ENCODE measurements at places on chromosomes 12 and 14.

DNA sequence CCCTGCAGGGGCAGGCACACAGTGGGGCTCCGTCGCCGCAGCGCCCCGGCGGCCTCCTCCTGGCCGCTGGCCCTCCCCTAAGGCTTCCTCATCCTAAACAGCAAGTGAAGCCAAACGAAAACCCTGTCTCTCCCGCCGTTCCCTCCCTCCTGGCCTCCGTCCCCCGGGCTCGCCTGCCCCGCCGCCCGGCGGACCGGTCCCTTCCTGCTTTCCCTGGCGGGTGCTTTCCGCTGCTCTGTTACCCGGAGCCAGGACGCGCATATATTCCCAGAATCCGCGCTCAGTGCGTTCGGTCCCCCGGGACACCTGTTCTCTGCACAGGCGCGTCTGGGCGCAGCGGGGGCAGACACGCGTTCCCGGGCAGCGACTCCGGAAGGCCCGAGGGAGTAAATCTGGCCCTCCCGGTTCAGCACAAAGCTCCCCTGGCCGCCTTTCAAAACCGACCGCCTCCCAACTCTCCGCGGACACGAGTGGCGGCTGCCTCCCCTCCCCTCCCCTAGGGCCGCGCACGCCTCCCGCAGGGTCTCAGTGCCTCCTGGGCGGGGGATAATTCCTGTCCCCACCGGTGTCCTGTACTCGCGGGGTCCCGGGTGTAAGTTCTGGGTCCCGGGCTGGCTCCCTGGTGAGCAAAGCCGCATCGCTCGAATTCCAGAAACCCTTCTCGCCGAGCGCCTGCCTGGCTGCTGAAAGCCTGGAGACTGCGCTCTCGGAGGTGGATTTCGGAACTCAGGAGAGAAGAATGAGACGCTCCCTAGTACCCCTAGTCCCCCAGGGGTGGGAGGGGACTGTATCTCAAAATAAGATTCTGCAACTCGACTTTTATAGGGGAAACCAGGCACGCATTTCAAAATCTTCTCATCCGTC is 21.4 kb upstream of the CEP170B start:
- peak; percentile 33 for DNase-seq

GRCh38 chr12:53667080-53667479 is 8.8 kb downstream of the ATP5MC2 start:
- DNase-seq: no peak

- DNase-seq: no peak
Measured at GRCh38 chr12:51898937-51899336, 8.4 kb upstream of the ACVRL1 start.

DNA sequence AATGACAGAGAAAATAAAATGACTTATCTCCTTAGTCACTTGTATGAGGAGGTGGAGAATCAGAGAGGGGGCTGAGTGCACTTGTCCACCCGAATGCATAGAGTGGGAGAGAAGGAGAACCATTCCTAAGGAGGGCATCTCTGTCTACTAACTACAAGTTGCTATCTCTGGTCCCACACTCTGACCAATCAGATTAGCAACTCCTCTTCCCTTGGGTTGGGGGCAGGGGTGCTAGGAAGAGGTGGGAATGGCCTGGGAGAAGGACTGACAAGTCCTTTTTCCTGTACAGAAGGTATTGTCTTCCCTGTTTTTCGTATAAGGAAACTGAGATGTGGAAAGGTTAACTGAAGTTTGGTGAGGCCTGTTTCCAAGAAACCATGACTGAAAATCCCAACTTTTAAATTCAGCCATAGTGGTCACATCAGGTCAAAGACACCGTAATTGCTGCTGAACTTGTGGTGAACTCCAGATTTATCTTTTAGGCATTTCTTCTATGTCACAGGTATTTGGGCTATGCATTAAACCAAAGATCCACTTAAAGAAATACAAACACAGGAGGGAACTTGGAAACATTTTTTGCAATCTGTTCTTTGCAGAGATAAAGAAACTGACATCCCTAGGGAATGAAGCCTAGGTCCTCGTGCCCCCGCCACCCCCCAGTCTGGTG is 207.8 kb downstream of the CRADD start:
- no peak for DNase-seq

- no peak for DNase-seq
Measured at GRCh38 chr12:120761519-120761934, 35.9 kb downstream of the ACADS start.

GRCh38 chr12:6416596-6416995 is 28.2 kb upstream of the CD27 start:
- no peak for DNase-seq

DNA sequence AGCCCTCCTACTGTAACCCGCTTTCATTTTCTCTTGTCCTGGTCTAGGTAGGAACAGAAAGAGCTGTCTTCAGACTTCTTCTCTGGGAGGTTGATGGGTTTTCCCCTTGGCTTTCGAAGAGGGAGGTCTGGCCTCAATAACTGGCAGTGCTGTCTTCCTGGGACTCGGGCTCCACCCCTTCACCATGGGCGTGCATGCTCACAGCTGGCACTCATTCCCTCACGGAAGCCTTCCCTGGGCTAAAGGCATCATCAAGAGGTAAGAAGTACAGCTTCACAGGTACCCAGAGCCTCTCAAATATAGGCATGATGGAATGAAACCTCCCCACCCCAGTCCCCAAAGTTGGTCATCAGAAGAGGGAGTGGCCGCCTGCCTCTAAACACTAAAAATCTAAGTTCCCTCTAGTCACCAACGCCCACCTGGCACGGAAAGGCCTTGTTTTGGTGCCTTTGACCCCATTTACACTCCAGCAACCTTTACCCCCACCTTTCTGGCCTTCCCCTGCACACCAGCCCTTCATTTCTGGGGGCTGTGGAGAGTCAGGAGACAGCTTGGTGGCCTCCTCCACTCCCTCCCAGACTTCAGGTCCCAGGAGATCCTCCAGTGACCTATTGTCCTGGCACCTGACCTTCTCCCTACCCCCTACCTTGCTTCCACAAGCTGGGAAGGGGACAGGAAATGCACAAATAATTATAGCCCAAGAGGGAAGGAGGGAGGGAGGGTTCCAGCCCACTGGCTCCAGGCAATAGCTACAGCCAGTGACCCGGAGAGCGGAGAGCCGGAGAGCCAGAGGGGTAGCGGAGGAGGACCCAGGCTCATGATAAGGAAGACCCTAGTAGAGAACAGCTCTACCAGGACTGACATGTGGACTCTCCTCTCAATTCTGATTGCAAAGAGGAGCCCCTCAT is 2.8 kb downstream of the RAPGEF3 start:
- DNase-seq: no peak

DNA sequence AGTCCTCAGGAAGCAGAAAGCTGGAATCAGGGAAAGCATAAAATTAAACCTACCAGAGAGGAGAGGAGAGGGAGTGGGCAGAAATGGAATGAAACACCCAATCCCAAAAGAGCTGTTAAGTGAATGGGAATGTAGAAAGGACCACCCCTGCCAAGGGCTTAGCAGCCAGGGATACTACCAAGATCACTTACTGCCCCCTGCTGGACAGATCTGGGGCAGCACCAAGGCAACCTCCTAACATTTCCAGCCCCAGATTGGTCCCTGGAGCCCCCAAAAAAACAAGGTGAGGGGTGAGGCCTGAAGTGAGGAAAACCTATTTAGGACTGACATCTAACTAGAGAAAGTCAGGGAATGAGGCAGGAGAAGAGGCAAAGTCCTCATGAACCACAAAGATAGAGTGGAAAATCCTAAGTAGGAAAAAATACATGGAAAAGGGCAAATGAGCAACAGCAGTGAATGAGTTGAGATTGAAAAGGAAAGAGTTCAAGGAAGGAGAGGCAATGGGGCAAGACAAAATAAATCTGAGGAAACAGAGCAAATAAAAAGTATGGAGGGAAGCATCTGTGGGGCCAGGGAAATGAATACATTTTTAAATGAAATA is 11.2 kb upstream of the FKBP11 start:
- DNase-seq: peak; percentile 41

DNA sequence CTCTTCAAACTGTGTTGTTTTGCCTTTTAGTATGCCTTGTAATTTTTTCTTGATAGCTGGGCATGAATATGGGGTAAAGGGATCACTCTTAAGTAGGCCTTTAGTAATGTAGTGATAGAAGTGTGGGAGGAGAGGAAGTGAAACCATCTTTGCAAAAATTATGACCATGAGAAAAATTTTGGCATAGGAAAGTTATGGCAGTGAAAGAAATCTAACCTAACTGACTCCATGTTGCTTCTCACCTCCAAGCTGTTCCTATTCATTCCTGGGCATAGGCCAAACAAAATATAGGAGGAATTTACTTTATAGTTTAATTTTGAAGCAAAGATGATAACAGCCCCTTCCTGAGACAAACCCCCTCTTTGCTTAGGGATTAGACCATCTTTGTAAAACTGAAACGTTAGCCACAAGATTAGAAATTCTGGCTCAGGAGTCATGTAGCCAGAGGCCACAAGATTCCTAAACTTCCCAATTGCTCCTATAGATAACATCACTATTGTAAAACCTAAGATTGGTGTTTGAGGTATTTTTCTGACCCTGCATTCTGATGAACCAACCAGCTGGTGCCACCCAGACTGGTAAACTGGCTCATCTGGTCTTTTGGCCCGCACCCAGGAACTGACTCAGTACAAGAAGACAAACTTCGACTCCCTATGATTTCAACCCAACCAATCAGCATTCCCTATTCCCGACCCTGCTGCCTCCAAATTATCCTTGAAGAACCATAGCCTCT is 45.8 kb downstream of the CRADD start:
- no peak for DNase-seq

DNA sequence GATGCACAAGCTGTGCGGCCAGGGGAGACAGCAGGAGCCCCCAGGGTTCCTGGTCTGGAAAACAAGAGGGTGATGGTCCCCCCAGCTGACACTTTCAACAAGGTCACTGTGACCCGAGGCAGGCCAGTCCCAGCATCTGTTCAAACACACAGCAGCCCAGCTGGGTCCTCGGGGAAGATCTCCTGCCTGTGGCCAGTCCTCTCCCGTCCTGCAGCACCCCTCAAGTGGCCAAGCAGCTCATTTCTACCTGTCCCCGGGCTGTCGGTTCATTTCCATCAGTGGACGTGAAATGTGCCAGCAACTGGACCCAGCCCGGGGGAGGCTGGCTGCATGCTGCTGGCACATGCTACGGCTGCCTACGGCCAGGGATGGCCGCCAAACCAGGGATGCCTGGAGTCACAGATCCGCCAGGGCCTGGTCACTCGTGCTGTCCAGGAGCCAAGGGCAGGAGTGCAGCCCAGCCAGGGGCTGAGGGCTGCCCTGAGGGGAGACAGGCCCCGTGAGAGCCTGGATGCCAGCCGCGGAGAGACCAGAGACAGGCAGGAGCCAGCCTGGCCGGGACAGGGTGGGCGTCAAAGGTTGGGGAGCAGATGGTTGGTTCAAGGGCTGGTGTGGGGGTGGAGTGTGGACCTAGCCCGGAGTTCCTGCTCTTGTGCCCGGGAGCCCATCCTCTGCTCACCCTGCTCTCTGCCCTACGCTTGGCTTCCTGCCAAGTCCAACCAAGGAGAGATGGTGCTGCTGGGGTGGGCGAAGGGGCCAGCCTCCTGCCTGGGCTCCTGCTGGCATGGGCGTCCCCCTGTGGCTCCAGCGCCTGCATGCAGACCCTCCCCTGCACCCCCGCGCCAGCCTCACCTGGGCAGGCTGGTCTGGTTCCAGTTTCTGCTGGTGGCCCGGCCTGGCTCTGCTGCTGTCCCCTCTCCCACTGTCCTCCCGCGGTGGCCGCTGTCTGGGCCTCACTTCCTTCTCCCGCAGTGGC is 143.8 kb downstream of the ADGRD1 start:
- no peak for DNase-seq

DNA sequence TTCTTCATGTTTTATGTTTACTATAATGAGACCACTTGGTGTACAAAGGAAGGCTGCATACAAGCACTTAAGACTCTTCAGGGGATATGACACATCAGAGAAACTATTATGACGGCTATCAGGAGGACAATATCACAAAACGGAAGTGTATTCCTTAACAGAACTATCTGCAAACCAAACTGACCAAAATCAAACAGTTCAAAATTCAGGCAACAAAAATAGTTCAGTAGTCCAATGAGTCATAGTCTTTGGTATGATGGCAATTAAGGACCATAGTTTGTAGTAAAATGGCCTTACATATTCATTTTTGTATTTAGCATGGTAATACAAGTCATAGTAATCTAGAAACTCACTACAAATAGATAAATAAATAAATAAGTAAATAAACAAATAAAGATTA is 1638.7 kb upstream of the SEL1L start:
- no peak for DNase-seq

DNA sequence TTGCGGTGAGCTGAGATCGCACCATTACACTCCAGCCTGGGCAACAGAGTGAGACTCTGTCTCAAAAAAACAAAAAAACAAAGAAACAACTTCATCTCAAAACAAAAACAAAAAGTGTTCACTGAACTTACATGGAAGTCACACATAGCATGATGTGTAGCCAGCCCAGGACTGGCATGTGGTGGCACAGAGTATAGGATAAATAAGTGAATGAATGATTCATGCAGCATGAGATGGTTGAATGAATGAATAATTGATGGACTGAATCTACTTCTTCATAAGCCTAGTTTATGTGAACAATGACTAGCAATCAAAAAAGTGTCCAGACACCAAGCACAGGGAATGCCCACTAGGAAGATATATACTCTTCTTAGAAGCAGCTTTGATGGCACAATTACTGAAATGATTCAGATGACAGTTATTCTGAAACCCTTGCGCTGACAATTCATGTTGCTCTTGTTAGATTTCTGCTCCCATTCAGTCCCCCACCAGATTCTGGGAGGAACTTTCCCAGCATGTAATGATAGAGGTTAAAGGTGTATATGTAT is 31.6 kb upstream of the SERPINA6 start:
- DNase-seq: no peak

DNA sequence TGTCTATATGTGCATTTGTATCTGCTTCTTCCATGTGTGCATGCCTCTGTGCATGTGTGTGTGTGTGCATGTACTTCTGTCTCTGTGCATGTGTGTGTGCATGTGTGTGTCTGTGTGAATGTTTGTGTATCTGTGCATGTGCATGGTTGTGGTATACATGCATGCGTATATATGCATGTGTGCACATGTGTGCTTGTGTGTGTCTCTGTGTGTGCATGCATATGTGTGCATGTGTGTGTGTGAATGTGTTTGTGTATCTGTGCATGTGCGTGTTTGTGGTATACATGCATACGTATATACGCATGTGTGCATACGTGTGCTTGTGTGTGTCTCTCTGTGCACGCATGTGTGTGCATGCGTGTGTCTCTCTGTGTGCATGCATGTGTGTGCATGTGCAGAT is 363.2 kb upstream of the SFSWAP start:
- DNase-seq: no peak

DNA sequence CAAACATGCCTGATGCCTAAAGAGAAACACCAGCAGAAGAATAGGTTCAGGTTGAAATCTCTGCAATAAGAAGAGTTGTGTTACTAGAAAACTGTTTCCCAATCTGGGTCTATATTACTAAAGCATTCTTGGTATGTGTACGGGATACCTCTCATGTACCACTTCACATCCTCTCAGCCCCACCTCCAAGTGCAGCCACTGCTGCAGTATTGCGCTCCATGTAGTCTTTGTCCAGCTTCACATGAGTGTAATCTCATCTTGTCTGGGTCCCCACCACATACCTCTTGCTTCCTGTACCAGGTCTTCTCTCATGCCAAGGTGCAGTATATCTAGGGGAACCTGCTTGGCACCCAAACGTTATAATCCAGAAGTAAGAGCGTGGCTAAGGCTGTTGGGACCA is 187.5 kb upstream of the EEA1 start:
- DNase-seq: no peak

- no peak for DNase-seq
Measured at GRCh38 chr12:128621304-128621703, 202.5 kb downstream of the SLC15A4 start.

Measured in SW480 (cell line).